ENCODE measurements at places on chromosomes 4 and X.

GRCh38 chrX:41822892-41823291 lies 98.9 kb downstream of the GPR82 start:
- DNase-seq: no peak

- DNase-seq: no peak
Measured at GRCh38 chr4:26529479-26529878, 39.2 kb upstream of the CCKAR start.

DNA sequence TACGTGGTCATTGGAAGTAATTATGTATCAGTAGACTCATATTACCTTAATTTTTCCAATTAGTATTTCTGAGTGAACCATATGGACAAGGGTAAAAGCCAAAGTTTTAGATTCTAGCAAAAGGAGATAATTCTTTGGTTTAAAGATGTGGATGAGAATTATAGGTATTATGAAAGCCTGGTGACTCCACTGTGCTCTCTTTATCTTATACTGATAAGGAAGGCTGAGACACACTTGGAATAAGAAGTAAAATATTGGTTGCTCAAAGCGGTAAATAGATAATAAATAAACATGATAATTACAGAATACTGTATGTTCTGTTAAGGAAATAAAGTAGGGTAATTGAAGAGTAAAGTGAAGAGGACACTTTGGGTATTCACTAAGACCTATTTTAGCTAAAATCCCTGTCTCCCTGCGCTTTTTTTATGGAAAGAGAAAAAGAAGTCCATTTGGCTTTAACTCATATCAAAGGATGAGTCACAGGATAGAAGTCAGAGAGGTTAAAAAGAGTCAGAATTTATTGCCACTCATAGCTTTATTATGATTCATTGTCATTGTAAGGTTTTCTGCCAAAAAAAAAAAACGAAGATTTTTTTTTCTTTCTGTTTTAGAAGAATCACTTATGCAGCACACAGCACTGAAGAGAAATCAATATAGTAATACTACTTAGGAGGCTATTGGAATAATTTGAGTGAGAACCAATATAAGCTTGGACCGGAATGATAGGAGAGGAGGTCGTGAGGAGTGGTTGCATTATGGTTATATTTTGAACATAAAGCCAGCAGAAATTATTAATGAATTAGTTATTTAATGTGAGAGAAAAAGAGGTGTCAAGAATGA lies 2463.1 kb downstream of the ARAP2 start:
- DNase-seq: no peak

GRCh38 chr4:144591401-144591800 lies 54.6 kb upstream of the HHIP start:
- peak; percentile 7 for DNase-seq

- no peak for DNase-seq
Measured at GRCh38 chr4:119099227-119099810, 36.3 kb upstream of the MYOZ2 start.

- peak; percentile 50 for DNase-seq
Measured at GRCh38 chr4:41281038-41281634, 24.4 kb downstream of the UCHL1 start.

- DNase-seq: no peak
Measured at GRCh38 chr4:107719207-107719921, 670 bp downstream of the PAPSS1 start.

GRCh38 chr4:184762100-184762499 lies 28.2 kb upstream of the CENPU start:
- no peak for DNase-seq

DNA sequence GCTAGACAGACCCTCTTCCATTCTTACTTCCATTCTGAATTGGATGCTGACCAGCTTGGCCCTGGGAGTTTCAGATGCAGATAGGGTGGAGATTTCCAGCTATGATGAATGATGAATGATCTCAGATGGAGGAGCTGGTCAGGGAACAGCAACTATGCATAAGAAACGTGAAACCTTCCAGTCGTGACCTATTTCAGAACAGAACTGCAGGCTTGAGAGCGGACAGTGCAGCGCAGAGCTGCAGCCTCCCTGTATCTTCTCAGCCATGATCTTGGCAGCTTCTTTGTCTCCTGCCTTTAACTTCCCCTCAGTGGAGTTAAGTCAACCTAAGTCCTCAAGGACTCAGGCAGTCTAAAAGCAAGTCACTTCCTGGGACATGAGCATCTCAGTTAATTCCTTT lies 43.3 kb upstream of the HAND2 start:
- no peak for DNase-seq

GRCh38 chr4:88993246-88993645 lies 63.7 kb downstream of the FAM13A start:
- no peak for DNase-seq

- DNase-seq: no peak
Measured at GRCh38 chr4:79996851-79997250, 76.2 kb downstream of the ANTXR2 start.

DNA sequence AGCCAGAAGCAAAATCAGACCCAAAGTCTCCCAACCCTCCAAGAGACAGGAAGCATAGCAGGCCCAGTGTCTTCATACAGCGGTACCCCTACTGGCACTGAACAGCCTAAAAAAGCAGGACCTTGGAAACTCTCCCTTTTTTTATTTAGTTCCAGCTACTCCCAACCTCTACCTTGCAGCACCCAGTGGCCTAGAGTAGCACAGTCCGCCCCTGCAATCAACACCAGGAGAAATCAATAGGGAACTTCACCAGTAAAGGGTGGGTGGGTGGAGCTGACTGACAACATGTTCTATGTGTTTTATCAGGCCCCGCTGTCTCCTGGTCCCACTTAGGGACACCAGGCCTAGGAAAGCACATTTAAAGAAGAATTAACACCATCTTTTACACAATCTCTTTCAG lies 378.5 kb upstream of the CT83 start:
- DNase-seq: no peak

GRCh38 chr4:36758312-36759178 lies 477.1 kb downstream of the DTHD1 start:
- no peak for DNase-seq

DNA sequence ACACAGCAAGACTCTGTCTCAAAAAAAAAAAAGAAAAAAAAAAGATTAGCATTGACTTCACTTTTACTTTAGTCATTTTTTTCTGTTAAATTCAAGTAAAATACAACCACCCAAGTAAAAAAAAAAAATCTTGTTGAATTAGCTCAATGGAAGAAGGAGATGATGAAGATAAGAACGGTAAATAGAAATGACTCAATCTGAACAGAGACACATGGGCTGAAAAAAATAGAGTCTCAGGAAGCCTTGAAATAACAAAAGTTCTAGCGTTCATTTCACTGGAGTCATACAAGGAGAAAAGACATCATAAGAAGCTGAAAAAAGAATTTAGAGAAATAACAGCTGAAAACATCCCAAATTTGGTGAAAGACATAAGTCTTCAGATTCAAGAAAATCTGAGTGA lies 75.5 kb downstream of the CASP3 start:
- DNase-seq: no peak

DNA sequence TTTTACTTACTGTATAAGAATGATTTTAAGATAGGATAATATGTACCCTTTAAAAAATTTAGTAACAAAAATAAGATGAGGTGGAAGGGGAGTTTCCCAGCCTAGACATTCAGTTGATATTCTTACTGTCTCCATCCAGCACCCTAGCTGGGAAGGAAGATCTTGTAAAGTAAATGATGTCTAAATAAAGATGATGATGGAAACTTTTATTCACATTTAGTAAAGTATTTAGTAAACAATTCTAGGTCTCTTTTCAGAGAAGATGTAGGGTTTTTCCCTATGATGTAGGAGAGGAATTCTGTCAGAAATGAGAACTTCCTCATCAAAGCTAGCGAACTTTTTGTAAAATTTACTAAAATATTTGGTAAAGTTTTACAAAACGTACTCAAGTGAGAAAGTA lies 136.8 kb downstream of the RAPGEF2 start:
- no peak for DNase-seq

All from NCI-H1436 treated with DMSO at 0.1 percent for 48 hours (cell line).